ENCODE measurements at places on chromosomes 1 and 21.

GRCh38 chr1:162389021-162389818, 7.7 kb downstream of the C1orf226 start:
- DNase-seq, result no peak

DNA sequence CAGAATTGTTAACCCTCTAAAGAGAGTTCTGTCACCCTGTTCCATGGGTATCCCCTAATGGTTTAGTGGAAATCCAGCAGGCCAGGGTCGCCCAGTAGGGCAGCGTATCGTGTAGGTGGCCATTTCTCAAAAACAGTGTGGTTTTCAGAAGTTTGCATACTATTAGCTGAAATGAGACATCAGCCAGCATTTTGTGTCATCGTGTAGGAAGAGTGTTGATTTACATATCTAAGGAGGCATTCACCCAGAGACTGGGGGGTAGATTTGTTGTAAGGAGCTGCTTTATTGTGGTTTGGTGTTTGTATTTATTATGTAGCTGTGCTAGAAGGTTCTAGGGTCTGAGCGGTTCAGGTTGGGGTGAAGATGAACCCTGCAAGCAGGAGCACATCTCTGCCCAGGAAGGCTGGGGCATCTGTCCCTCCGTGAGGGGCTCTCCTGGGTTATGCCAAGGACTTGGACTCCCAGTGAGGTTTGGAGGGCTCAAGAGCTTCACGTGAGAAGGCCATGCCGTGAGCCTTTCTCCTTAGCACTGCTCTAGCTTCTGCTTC, 174.4 kb downstream of the PGBD5 start:
- DNase-seq, result no peak

GRCh38 chr1:213244664-213245091, 193.6 kb downstream of the RPS6KC1 start:
- peak; percentile 58 for DNase-seq

GRCh38 chr1:163914785-163915413, 593.1 kb downstream of the NUF2 start:
- DNase-seq, result no peak
